ENCODE measurements at places on chromosomes 13 and 19.

GRCh38 chr19:13026462-13027370, 31.4 kb downstream of the NFIX start:
- DNase-seq, result no peak

DNA sequence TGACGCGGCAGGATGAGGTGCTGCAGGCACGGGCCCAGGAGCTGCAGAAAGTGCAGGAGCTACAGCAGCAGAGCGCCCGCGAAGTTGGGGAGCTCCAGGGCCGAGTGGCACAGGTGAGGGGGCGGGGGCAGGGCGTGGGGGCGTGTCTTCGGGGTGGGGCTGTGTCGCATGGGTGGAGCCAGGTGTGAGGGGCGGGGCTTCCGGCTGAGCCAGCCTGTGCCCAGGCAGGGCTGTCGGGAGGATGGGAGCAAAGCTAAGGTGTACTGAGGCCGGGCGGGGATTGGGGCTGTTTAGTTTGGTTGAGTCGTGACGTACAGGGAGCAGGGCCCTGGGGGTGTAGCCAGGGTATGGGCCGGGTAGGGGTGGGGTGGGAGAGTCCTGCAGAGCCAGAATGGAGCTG, 62.3 kb downstream of the KCNC3 start:
- DNase-seq, result no peak

GRCh38 chr19:4534836-4535658, at the start of gene PLIN5:
PLIN5 (minus strand) TSS chr19:4535224; CDS start chr19:4534074, 1,150 bp downstream.
- DNase-seq, result no peak

GRCh38 chr13:67184247-67184646, 45.9 kb downstream of the PCDH9 start:
- no peak for DNase-seq

GRCh38 chr13:97263160-97263559, 41.0 kb downstream of the MBNL2 start:
- DNase-seq, result no peak

- DNase-seq, result peak; percentile 20
These were observed 12.6 kb upstream of the GARRE1 start for GRCh38 chr19:34241513-34242337.

DNA sequence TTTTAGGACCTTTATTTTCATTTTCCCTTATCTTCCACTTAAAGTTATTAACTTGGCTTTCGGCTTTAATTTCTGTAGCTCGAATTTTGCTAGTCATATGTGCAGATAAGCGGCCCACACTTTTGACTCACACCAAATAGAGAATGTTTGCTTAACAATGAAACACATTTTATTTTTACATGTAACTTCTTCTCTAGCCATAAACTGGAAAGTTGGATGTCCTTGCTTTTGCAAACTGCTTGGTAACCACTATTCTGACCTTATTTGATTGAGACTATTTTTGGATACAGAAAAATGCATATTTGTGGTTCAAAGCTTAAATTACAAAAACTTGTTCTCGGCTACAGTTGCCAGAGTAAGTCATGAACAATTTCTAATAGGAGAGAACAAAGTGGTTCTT, 600.0 kb downstream of the KCTD12 start:
- DNase-seq, result no peak

- DNase-seq, result no peak
These were observed 80.2 kb downstream of the TEX26 start for GRCh38 chr13:31012655-31013024.

- no peak for DNase-seq
These were observed 188.9 kb downstream of the KCTD12 start for GRCh38 chr13:76697288-76697687.

- DNase-seq, result no peak
These were observed 77.1 kb downstream of the FNDC3A start for GRCh38 chr13:49052813-49053212.

GRCh38 chr13:93811071-93811737, 584.6 kb downstream of the GPC6 start:
- no peak for DNase-seq

GRCh38 chr19:33374236-33374714, 766 bp downstream of the CEBPG start:
- DNase-seq, result no peak

DNA sequence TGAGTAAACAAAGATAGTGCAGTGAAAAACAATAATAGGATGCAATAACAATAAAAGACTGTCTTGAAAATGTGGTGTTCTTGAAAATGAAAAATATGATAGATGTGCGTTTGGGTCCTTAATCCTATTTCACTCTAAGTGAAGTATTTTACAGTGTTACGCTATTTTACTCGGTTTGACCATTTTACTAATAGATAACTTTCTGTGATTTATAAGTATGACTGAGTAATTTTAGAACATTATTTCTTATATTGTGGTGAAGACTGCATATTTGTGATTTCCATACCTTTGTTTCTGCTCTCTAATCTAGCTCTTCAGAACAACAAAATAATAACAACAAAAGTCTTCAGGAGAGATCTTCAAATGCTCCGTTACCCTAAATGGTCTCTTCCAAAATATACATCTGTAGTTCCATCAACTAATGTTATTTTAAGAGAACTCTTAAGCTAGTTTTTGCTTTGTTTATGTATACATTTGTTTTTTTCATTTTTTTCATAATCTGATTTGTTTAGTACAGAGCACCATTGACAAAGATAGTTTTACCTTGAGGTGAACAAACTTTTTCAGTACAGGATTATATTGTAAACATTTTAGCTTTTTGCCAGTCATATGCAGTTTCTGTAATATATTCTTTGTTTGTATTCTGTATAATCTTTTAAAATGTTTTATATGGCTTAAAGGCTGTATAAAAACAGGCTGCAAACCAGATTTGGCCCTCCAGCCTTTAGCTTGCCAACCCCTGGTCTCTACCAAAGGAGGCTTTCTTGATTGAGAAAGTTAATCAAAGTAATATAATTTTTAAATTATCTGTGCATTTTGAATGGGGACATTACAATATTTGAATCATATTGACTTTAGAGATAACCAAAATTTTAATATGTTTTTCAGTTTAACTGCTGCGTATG, 1572.7 kb upstream of the PRR20A start:
- DNase-seq, result no peak

- DNase-seq, result no peak
These were observed 2097.0 kb downstream of the PCDH9 start for GRCh38 chr13:65133094-65133493.

DNA sequence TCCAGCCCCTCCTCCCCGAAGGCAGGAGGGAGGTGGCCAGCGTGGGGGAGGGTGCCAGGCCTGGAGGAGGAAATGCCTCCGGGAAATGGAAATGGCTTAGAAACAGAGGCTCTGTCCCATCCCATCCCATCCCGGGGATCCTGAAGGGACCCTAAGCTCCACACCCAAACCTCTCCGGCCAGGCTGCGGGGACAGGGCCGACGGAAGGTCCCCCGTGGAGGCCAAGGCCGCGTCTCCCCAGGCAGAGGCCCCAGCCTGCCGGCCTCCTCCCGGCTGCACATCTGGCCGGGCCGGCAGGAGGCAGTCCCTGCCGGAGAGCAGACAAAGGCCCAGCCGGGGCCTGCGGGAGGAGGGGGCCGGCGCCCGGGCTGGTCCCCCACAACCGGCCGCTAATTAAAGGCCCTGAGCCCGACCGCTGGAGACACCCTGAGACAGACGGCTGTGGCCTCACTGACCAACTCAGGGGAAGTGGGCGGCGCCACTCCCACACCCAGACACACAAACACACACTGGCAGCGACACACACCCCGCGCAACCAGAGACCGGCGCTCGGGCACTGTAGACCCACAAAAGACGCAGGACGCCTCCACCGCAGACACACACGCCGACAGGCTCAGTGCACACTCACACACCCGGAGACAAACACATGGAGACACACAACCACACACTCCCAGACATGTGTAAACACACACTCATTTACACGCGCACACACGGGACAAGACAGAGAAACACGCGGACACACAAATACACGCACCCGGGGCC, 1.1 kb downstream of the ADAMTS10 start:
- DNase-seq, result no peak
